ENCODE measurements at places on chromosomes 16 and 17.

- no peak for DNase-seq
Observed at GRCh38 chr16:342455-343213, 9.9 kb downstream of the AXIN1 start.

DNA sequence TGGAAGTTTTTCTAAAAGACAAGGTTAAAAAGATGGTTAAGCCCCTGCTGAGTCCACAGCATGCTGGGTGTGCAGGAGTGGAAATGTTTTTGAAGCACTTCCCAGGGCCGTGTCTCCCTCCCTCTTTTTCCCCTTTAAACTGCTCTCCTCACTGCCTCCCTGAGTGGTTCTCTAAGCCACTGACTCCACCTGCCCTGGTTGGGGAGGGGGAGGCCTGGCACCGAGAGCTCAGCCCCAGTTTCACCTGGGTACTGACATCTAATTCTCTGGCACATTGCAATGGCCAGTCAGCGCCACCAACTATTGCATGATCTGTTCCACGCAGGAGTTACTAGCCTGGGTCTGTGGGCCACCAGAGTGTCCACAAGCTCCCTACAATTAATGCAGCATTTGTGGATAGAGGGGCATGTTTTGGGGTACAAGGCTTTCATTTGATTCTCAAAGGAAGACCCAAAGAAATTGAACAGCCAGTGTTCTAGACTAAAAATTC is 22.7 kb downstream of the MPP3 start:
- DNase-seq: no peak

DNA sequence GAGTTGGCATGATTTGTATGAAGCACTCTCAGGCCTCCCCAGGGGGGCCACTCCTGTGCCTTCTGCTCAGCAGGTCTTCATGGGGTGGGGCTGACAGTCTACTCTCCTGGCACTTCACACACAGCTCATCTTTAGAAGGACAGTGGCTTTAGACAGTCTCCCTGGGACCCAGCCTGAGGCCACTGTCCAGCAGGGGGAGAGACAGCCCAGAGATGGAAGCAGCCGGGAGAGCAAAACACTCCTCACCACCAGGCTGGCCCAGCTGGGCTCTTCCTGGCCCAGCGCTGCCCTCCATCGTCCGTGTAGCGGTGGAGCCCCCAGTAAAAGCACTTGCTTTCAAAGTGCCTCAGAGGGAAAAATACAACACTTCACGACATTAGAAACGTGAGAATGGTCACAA is 62.0 kb upstream of the CRHR1 start:
- no peak for DNase-seq

DNA sequence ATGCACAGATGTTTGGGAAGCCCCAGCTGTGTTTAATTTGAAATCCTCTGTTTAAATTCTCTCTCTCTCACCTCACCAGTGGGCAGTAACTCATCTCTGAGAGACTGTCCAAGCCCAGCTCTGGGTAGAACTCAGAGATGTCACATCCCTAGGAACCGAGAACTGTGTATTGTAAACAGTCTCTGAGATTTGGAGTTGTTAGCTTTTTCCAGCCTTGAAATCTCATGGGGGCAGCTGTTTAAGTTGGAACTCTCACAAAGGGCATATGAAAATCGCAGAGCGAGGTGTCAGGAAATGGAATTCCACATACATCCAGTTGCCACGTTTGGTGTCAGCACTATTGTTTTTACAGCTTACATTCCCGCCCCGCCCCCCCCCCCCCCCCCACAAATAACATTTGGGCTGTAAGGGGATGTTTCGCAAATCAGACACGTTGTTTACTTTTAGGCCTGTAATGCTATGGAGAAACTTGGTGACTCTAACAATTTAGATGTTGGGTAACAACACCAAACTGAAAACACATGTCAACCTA is 34.3 kb downstream of the VPS35L start:
- no peak for DNase-seq

DNA sequence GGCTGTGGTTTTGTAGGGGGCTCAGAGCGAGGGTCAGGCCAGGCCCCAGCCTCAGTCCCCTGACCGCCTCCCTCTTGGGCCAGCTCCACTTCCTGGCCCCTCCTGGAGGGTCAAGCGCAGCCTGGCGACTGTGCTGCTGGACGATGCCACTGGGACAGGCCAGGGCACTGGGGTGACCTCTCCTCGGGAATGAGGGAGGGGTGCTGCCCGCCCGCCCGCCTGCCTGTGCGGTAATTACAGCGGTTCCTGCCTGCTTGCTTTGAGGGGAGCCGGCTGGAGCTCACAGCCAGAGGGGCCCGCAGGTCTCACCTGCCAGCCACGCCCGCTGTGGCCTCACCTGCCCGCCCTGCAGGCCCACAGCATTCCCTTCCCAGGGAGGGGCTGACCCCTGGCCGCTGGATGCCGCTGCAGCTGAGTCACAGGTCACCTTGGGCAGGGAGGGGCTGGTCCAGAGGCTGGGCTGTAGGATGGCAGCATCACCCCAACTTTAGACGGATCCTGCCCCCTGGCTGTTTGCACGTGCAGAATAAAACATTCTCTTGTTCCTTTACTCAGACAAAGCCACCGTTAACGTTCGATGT is 76.7 kb upstream of the CBX4 start:
- peak; percentile 76 for DNase-seq

DNA sequence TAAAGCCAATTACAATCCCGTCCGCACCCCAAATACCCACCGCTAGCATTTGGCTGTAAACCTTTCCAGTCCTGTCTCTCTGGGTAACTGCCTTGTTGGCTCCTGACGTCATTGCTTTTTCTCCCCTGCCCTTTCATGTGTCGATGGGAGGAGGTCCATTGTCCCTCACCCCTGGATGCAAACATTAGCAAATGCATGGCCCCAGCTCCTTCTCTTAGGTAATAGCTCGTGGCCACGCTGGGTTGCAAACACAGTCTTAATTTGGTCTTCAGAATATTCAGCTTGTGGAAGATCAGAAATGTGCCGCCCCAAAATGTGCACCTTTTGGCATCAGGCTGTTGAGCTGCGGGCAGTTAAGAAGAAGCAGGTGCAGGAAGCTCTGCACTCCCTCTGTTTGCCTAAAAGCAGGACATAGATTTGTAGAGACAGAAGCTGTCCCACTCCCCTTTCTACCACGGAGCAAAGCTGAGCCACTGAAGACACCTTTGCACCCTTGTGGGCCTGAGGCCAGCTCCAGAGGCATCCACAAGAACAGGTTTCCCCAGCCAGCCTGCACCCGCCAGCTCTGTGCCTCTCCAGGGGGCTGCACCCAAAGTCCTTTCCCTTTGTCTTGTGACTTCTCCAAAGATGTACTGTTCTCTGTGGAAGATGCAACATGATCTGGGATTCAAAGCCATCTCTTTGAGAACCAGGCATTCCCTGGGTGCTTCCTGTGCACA is 127.3 kb downstream of the MGAT5B start:
- DNase-seq: no peak

DNA sequence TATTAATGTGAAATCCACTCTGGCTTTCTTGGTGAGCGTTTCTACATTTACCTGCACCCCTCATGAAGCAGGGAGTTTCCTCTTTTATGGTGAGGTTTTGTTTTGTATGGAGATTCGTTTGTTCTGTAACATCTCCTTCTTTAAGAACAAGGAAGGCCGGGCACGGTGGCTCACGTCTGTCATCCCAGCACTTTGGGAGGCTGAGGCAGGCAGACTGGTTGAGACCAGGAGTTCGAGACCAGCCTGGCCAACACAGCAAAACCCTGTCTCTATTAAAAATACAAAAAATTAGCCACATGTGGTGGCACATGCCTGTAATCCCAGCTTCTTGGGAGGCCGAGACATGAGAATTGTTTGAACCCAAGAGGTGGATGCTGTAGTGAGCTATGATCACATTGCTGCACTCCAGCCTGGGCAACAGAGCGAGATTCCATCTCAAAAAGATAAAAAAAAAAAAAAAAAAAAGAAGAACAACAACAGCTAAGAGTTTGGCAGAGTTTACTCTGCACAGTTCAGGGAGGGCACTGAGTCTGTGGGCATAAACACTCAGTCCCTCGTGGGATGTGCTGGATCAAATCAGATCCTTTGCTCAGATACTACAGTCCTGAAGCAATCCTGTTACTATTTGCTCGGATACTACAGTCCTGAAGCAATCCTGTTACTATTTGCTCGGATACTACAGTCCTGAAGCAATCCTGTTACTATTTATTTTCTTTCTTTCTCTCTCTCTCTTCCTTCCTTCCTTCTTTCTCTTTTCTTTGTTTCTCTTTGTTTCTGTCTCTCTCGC is 28.9 kb downstream of the ADCY9 start:
- DNase-seq: no peak

GRCh38 chr17:40577611-40578065 is 12.4 kb upstream of the CCR7 start:
- DNase-seq: no peak

DNA sequence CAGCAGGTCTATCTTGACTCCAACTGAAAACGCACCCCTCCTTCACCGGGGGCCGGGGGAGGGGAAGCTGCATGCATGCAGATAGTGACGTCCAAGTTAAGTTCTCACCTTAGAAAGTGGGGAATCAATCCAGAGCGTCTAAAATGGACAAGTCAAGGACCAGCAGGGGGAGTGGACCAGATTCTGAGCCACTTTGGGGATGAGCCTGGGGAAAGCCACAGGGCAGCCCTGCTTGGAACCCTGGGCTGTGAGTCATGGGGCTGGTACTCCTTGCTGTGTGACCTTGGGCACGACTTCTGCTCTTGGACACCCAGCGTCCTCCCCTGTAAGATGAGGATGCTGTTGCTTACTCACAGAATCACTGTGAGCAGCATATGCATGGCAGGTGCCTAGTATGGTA is 9.1 kb downstream of the TNFRSF13B start:
- DNase-seq: no peak

DNA sequence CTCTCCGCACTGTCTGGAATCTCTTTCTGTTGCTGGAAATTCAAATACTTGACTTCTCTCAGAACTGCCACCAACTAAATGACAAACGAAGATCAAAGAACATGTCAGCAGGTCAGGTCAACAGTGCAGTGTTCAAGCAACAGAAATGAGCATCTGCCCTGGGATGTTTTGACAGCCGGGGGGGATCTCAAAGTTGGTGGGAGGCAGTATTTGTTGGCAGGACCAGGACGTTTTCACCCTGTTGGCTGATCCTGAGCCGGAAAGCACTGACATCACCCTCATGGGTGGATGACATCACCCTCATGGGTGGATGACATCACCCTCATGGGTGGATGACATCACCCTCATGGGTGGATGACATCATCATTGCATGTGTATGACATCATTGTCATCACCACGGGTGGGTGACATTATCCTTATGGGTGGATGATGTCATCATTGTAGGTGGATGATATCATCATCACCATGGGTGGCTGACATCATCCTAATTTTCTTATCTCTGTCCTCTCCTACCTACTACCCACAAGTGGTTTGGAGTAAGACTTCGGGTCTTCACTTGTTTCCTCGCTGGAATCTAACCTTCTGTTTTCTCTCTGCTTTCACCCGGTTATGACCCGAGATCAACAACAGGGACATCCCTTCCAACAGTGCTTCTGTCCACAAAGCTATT is 18.9 kb downstream of the DNAH17 start:
- no peak for DNase-seq

DNA sequence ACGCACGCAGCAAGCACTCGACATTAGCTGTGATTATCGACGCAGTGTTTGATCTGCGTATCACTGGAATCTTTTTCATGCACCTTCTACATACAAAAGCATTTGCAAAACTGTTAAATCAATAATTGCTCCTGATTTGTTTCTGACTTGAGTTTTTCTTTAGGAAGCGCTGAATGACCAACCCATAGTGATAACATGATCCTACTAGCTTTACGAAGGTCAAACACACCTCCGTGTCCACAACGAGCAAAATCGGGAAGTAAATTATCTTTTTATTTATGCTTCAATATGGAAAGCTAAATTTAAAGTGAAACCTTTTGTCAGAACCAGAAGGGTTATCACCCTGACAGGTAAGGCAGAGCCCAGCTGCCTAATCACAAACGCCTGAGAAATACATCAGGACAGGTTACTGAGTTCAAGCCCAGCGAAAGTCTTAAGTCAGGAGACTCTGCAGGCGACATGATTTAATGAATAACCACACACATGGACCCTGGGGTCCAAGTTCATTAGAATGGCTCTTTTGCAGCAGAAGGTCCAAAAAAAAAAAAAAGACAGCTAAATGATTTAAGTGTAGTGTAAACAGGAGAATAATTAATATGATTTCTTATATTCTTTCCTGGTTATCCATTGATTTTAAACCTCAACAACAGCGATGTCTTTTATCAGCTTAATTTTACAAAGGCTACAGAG is 104.2 kb downstream of the ADCY9 start:
- DNase-seq: no peak

DNA sequence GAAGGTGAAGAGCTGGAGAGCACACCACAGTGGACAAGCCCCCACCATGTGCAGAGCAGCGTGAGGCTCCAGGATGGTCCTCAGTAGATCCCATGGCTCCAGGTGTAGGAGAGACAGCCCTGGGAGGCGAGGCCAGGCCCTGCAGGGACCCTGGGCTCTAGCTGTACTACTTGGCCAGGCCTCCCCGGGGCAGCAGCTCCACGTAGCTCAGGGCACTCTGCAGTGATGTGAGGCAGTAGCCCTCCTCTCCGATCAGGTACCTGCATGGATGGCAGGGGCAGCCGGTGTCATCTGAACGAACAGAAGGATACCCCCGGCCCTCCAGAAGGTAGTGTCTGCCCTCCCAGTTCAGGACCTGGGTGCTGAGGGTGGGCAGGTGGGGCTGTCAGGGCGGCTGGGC is 6.2 kb upstream of the SPATA2L start:
- no peak for DNase-seq

Measured in left colon (tissue), 2 donors.